Stimulated activated CD4-positive, alpha-beta T cell treated with anti-CD3 and anti-CD28 coated beads, TNF-alpha, amount 100 ng/mL, for 1 hour (primary cell): ENCODE measurements at places on chromosomes 7 and 10.

DNA sequence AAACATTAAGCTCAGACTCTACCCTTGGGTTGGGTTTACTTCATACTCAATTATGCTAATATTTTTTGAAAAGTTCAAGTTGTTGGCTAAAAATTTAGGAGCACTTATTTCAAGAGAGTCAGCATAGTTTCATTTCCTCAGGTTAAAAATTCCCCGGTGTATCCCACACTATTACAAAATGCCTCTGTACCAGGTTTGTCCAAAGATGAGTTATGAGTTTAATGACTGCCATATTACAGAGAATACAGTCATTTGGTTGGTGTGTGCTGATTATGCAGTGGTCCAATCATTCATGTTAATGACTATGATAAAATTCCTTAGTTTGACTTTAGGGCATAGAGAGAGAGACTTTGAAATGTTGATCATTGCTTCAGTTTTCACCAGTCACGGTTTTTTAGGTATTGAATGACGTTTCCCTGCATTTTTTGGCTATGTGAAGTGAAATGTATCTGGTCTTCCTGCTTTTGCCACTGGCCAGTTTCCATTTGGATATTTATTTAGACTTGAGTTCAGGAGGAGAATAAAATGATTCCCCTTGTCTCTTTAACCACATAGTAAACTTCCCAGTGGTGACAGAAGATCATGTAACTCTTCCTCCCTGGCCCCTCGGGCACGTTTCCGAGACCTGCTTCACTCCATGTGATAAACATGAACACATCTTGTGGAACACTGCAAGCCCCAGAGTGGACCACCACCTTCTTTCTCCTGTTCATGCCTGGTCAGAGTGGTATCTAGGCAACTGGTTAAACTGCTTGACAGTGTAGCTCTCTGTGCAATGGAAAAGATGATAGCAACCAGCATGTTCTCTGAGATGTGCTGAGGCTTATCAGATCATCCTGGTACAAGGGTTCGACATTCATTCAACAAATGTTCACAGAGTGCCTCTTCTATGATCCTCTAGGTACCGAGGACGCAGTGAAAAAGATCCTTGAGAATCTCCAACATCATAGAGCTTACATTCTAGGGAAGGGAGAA is 153.6 kb downstream of the CACNB2 start:
- no peak for DNase-seq

DNA sequence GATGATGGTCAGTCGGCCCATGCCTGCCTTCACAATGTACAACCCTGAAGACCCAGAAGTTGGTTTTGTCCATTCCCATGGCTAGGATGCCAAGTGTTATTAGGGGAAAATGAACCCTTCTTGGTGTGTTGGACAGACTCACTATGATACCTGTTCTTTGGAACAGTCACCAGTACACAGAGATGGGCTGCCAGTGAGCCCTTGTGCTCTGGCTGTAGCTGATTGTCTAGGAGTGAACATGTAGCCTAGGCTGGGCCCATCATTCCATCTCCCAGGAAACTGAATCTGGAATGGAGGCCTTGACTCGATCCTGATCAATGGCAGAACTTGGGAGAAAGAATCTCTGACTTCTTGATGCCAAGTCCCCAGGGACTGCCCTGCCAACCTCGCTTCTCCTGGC is 188.9 kb downstream of the EVX1 start:
- no peak for DNase-seq

- no peak for DNase-seq
Measured at GRCh38 chr7:22934023-22934422, 79.9 kb downstream of the HYCC1 start.

GRCh38 chr7:151493083-151493482 is 26.6 kb downstream of the RHEB start:
- no peak for DNase-seq

GRCh38 chr10:87095236-87095945 is 385 bp downstream of the SHLD2 start:
- peak; percentile 45 for DNase-seq

- DNase-seq, result no peak
Measured at GRCh38 chr7:74057216-74057925, 26.2 kb upstream of the LIMK1 start.

DNA sequence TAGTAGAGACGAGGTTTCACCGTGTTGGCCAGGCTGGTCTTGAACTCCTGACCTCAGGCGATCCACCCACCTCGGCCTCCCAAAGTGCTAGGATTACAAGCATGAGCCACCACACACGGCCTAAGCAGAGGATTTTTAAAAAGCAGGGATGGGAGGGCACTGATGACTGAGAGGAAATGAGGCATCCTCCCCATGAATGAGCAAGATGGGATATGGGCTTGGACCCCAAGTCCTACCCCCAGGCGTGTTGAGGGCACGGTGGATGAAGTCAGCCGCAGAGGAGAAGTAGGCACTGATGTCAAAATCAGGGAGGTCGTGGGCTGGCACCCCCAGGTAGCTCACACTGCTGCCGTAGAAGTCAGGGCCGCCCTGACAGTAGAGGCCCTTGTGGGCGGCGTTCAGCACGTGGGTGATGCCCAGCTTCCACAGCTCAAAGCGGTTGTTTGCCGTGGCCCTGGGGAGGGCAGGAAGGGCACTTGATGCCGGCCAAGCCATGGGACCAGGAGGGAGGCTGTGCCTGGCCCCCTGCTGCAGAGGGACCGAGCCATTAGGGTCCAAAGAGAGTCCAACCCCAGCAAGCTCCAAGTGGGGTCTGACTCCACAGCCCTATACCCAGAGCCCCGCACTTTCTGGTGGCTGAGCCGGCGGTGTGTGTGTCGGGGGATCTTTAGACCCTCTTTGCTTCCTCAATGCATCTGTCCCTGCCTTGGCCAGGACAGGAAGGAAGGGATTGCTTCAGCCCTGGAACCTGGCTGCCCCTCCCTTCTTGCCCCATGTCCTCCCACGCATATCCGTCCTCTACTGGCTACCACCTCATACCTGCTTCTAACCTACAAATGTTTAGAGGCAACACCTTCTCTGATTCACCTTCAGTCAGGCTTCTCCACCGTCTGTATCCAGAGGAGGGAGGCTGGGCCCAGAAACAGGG is 3.4 kb upstream of the SAMD8 start:
- no peak for DNase-seq

DNA sequence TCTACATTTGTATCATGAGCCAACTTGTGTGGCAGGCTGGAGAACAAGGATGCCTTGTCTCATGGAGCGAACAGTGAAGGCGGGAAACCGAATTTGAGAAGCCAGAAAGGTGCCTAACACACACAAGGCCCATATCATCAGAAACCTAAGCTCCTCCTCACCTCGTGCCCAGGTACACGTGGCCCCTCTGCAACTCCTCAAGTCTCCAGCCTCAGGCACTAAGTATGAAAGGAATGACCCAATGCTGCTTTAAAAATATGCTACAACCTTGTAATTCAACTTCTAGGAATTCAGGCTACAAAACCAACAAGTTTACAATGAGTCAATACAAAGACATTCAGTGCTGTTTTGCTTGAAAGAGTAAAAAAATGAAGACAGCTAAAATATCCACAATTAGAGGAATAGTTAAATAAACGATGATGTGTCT is 95.7 kb downstream of the CDK6 start:
- DNase-seq, result no peak

DNA sequence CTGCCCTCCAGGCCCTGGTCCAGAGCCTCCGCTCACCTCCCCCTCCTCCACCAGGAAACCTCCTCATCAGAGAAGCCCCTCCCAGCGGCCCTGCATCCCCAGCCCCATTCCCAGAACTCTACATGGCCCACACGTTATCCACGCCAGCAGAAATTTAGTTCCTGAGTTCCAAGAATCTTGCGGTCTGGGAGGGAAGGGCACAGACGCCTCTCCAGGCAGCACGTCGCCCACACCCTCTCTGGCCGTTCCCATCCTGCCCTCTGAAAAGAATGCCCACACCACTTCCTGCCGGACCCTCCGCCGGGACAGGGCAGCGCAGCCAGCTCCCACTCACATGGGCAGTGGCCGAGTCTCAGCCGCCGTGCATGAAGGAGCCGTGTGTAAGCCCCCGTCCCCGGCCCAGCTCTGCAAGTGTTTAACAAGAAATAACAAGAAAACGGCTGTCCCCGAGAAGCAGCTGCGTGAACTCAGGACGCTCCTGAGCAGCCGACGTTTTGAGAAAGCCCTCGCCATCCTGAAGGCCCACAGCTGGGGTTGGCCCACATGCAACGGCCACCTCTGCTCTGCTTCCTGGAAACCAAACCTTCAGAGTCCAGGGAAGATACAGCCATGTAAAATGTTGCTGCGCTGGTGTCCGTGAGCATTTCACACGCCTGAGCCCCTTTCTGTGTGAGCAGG is 17.4 kb downstream of the ADGRA1 start:
- no peak for DNase-seq

GRCh38 chr10:79090134-79090803 is 21.5 kb downstream of the ZMIZ1 start:
- no peak for DNase-seq

DNA sequence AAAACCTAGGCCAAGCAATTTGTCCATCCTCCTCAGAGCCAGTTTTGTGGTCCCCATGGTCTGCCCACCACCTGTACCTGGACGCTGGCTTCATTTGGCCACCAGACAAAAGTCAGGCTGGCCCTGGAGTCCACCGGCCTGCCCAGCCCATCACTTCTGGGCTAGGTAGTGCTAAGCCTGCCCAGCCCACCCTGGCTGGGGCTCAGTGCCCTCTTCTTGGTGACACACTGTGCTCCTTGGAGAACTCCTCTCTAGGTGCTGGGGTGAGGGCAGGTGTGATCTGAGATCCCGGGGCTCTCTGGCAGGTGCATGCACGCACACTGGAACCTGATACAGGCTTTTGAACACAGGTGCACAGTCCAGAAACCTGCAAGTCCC is 1.1 kb downstream of the AIFM2 start:
- no peak for DNase-seq

DNA sequence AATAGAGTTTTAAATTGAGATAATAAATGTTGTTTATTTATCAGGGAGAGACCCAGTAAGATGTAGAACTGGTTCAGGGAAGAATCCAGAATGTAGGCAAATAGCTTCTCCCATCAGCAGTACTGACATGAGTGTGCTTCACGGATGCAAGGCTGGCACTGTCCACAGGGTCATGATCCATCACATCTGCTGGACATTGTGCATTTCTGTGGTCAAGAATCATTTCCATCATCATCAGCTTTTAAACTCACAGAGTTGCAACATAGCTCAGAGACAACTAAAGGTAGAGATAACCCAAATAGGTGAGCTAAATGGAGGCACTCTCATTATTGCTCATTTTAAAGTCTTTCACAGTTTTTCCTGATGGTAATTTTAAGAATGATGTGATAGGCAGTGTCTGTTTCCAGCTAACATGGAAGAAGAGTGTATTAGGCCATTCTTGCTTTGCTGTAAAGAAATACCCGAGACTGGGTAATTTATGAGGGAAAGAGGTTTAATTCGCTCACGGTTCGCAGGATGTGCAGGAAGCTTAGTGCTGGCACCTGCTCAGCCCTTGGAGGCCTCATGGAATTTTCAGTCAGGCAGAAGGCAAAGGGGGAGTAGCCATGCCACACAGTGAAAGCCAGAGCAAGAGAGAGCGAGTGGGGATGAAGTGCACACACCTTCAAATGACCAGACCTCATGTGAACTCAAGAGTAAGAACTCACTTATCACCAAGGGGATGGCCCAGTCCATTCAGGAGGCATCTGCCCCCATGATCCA is 80.8 kb downstream of the INPP5A start:
- DNase-seq, result no peak

DNA sequence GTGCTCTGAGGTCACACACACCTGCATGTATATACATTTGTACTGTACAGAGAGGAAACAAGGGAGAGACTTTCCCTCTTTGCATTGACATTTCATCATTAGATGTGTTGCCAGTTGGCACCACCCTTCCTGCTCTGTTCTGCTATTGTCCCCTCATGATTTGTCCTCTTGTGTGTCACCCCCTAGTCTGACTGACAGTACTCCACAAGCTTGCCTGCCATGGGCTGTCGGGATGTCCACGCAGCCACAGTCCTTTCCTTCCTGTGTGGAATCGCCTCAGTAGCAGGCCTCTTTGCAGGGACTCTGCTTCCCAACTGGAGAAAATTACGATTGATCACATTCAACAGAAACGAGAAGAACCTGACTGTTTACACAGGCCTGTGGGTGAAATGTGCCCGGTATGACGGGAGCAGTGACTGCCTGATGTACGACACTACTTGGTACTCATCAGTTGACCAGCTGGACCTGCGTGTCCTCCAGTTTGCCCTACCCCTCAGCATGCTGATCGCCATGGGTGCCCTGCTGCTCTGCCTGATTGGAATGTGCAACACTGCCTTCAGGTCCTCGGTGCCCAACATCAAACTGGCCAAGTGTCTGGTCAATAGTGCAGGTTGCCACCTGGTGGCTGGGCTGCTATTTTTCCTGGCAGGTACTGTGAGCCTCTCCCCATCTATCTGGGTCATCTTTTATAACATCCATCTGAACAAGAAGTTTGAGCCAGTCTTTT is 9.4 kb downstream of the CLDN12 start:
- DNase-seq, result no peak

- DNase-seq, result no peak
Measured at GRCh38 chr10:70991140-70992124, 103.1 kb upstream of the PCBD1 start.

GRCh38 chr7:70000737-70001348 is 402.6 kb downstream of the AUTS2 start:
- no peak for DNase-seq

- DNase-seq, result no peak
Measured at GRCh38 chr7:149081914-149082313, 8.6 kb downstream of the ZNF786 start.

DNA sequence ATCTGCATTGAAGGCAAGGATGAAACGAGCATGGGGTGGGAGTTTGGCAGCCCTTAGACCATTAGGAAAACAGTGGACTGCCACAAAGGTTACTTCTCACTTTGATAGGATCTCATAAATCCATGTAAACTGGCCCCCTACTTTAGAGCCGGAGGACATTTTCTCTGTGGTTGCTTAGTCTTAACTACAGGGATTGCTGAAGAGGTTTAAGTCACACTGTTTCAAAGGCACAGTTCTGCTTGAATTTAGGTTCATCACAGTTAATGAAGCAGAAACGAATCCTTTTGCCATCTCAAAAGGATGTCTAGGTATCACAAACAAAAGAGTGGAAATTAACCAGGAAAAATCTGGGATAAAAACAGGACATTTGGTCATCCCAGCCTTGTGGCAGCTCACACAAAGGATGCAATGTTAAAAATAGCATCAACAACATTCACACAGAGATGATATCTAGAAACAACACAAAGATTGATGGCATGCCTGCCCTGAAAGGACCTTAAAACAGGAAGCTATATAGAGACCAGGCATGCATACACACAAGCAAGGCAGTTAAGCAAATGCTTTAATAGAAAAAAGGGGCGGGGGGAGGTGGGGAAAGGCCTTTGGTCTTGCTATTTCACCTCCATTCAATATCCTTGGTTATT is 74.0 kb downstream of the DOCK4 start:
- DNase-seq, result no peak

GRCh38 chr10:100743626-100744135 is 1.7 kb upstream of the PAX2 start:
- DNase-seq, result no peak

DNA sequence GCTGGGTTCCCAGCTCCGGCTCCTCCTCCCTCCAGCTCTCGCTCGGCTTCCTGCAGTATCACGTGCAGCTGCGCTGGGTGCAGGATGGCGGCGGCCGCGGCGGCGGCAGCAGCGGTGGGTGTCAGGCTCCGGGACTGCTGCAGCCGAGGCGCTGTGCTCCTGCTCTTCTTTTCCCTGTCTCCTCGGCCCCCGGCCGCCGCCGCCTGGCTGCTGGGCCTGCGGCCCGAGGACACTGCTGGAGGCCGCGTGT is at the start of gene CNNM1:
Gene CNNM1 (plus strand): TSS at position 53 of the 250 bp plus-strand sequence. CDS start 32 bp downstream, at position 85.
- no peak for DNase-seq
